Esophagus muscularis mucosa (tissue), 4 donors: ENCODE measurements at places on chromosomes 2 and 18. TPM values are rescaled to one million over a fixed set of nuclear protein-coding genes. Genes with fewer than 3 reads are reported as not detected.

GRCh38 chr2:140711867-140712266 lies 1418.9 kb downstream of the LRP1B start:
- no peak for DNase-seq

- DNase-seq: no peak
Measured at GRCh38 chr18:9530226-9531009, 55.1 kb downstream of the RALBP1 start.

DNA sequence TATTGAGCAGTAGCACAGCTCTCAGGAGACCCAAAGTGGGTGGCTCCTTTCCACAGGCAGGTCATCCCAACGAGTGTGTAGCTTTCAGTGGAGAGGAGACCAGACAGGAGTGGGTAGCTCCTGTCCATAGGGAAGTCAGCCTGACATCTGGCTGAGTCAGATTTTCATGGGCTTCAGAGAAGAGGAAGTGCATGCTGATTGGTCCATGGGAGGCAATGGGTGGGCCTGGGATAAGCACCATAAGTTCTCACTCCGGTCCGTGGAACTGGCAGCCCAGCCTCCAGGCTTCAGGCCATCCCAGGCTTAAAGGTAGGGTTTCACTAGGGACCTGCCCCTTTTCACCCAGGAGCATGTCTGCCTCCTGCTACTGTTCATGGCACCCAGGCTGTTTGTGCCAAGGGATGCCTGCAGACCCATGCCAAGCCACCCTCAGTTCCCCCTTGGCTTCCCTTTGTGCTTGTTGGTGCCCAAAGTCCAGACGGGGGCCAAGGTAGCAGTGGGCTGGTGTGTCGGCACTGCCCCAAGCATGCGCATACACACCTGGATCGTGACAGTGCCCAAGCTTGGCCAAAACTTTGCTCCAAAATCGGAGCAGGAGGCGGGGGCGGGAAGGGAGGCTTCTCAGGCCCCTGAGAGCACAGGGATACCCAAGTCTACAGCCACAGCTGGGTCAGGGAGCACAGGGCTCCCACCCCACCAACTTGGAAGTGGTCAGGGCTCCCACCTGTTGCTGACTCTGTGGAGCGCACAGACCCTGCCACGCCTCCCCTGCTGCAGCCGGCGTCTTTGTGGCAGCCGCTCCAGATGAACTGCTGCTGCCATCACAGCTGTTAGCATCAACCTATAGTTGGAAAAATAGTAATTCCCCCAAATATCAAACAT lies 26.4 kb downstream of the MARCHF7 start:
- DNase-seq: no peak

DNA sequence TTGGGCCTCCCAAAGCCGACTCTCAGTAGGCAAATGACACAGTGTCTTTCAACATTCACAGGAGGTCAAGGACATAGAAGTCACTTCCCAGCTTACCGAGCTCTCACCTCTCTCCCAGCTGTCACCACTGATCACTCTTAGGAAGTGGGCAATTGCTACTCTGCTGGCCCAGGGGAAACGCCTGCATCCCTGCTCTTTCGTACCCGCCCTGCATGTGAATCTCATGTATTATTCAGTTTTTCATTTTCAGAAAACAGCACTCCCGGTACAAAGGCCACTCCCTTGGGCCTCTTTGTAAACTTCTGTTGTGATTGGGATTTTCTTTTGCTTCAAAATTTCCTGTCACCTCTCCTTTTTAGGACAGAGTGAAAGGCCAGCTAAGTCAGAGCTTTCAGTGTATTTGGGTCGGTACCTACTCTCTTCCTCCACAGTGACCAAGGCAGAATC lies 15.4 kb downstream of the MRPL44 start:
- no peak for DNase-seq

GRCh38 chr2:195823206-195823605 lies 166.2 kb downstream of the SLC39A10 start:
- DNase-seq: no peak

DNA sequence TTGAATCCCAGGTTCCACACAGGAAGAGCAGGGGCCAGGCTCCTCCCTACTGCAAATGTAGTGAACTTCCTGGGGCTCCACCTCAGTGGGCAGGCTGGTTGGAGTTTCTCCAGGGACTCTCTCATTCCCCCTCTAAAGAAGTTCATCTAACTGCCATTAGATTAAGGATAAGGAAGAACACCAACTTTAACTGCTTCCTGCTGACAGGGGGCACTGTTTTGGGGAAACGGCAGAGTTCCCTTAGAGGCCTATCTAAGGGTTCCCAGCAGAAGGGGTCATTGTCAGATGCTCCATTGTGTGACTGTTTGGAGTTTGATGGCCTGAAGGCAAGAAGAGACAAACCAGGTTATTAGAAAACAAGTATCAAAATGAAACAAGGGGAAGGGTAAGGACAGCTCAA lies 2159.7 kb upstream of the PIK3C3 start:
- DNase-seq: no peak

GRCh38 chr2:79248776-79249175 lies 89.2 kb upstream of the REG3A start:
- DNase-seq: no peak

DNA sequence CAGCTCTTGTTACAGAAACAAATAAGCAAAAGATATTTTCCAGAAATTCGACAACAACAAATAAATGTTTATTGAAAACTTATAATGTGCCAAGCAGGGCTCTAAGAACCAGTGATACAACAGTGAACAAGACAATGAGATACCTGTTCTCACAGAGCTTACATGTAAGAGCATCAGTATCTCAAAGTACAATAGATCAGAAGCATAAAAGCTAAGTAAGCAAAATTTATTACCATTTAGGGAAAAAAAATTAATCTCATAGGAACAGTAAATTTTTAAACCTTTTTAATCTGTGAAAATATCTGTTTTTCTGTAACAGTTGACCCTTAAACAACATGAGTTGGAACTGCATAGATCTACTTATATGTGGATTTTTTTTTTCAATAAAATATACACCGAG lies 20.9 kb downstream of the ROCK1 start:
- DNase-seq: no peak

DNA sequence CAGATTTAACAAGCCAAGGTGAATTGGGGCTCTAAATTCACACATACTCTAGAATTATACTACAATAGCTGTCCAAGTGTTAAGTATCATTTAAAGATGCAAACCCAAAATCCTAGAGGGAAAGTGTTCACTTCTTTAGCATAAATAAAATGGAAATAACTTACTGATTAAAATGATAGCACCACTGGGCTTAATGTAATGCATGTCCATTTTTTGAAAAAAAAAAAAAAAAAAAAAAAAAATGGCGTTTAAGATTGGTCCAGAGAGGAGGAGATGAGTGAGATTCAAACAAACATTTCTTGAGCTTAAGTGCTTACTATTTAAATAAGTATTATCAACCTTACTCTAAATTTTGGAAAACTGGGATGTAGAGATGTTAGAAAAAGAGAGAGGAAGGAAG lies 251.5 kb upstream of the CWC22 start:
- DNase-seq: no peak

DNA sequence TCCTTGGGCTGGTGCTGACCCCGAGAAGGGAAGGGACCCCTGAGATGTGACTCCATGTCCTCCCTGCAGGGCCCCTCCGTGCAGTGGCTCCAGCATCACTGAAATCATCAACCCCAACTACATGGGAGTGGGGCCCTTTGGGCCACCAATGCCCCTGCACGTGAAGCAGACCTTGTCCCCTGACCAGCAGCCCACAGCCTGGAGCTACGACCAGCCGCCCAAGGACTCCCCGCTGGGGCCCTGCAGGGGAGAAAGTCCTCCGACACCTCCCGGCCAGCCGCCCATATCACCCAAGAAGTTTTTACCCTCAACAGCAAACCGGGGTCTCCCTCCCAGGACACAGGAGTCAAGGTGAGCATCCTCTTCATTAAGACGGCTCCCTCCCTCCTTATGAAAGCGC lies 53.4 kb upstream of the ATG16L1 start:
- DNase-seq: no peak

Gene CRYGC
- total RNA-seq: not detected

Gene KHK
- total RNA-seq: 2.0 TPM

Gene IHH
- total RNA-seq: not detected
